ENCODE measurements at places on chromosomes 5 and 9.

GRCh38 chr9:112777914-112778313, 27.4 kb downstream of the SNX30 start:
- no peak for DNase-seq

- peak; percentile 6 for DNase-seq
Measured at GRCh38 chr9:3848445-3849114, 322.8 kb upstream of the RFX3 start.

DNA sequence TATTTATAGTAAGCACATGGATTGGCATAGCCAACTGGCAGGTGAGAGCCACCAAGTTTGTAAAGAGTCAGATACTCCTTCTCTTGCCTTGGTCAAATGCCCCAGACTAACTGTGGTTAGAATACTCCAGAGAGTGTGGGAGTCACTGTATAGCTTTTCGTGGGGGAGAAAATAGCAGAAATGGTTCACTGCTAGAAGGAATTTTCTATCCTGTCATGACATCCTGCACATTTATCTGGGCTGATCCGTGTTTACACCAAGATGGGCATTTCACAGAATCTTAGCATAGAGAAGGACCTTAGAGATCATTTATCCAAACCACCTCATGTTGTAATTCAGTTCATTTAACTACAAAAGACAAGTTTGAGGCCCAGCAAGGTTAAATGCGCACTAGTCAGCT, 460.8 kb downstream of the ENC1 start:
- no peak for DNase-seq

DNA sequence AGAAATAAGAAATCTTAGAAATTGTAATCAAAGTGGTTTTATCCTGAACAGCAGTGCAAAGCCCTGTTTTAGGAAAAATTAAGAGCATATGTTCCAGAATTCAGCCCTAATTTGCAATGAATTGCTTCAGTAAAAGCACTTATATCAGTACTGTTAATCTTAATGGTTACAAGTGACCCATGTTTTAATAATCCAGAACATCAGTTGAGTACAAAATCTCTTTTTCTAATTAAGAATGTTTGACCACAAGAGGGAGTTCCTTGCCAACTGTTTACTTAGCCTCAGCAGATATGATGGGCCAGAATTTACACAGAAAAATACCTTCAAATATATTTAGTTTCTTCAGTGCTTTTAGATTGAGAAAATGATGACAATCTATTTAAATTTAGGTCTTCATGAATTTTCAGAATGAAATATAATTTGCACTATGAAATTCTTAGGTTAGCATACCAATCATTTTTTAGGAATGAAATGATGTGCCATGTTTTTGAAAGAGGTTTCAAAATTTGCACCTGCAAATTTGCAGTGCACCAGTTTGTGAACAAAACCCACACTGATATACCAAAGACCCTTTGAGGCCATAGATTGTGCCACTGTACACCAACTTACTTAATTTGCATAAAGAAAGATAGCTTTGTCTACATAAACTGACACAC, 926.3 kb upstream of the ARRDC3 start:
- peak; percentile 22 for DNase-seq

- DNase-seq = no peak
Measured at GRCh38 chr9:19243366-19244033, 13.0 kb downstream of the DENND4C start.

DNA sequence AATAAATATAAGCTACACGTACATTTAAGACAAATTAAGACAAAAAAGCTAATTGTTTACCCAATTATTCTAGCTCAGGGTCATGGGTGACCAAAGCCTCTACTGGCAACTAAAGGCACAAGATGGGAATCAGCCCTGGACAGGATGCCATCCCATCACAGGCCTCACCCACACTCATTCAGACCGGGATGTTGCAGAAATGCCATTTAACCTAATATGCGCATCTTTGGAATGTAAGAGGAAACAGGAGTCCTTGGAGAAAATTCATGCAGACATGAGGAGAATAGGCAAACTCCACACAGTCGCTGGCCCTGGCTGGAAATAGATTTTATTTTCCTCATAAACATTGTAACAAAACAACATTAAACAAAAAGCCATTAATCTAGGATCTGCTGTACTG, 2003.8 kb upstream of the CDH9 start:
- DNase-seq = no peak

DNA sequence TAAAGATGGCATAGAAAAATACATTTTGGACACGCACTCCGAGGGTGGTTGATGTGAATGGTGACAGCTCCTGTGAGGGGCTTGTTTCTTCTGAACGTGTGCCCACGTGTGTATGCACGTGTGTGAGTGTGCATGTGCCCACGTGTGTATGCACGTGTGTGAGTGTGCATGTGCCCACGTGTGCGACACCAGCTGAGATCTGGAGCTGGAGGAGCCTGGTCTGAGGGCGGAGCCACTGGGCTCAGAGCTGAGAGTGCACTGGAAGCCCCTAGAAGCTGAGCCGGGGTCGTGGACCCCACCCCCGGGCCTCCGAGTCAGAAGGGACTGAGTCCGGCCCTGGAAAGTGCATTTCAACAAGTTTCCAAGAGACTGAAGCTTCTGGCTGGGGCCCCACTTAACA, 282.5 kb upstream of the IRX4 start:
- no peak for DNase-seq

- no peak for DNase-seq
Measured at GRCh38 chr9:97596906-97597305, 36.3 kb downstream of the TSTD2 start.

GRCh38 chr9:111037356-111037707, 938 bp downstream of the LPAR1 start:
- no peak for DNase-seq

- DNase-seq = no peak
Measured at GRCh38 chr5:11467588-11467987, 436.7 kb downstream of the CTNND2 start.

DNA sequence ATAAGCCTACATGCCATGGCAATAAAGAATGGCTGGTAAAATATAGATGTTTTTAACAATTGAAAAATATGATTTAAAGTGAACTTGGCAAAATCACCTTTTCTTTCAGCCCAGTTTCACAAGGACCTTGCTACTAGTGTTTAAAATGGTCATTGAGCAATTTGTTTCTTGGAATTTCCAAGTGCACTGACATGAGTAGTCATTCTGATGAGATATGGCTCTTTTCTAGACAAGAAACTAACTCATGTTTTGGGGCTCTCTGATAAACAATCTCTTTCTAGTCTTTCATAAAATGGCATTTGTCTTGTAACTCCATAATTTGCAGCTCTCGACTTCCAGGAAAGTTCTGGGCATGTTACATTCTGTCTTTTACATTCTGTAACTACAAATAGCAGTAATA, 176.8 kb downstream of the NR2F1-AS1 start:
- DNase-seq = no peak

DNA sequence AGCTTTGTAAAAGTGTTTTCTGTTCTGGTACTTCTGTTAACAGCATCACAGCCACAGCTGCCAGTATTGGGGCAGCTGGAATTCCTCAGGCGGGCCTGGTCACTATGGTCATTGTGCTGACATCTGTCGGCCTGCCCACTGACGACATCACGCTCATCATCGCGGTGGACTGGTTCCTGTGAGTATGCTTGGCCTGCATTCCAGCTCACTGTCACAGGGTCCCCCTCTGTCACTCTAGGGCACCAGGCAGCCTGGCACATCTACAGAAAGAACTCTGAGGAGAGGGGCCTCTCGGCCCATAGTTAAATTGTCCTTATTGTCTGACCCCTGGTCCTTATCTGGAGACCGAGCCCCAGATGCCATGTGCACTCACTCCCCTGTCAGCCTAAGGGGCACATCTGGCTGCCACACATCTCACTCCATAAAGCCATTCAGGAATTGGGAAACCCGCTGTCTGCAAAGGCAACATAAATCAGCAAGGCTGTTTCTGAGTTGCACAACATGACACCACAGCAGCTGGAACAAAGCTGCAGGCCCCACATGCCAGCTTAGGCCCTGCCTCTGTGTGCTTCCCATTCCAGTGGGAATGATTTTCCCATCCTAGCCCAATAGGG, 77.5 kb downstream of the SLC1A3 start:
- peak; percentile 82 for DNase-seq

DNA sequence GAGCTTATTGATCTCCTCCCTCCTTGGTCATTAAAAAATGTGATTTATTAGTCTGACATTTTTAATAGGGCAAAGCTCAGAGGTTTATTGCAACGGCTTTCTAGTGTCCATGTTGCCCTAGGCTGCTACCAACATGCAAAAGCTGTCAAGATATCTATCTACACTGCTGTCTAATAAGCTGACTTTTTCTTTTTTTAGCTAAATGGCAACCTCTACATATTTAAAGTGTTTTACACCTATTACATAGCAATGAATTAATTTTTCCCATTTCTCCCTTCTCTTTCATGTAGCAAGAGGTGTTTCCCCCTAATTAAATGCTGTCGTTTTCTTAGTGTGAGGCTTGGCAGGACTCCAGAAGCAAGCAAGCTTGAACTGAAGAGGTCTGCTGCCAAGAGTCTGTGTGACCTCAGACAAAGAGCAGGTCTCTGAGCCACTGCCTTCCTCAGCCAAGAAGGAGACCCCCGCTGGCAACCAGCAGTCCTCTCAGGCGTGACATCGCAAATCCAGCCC, 79.4 kb downstream of the GAS1 start:
- DNase-seq = no peak

GRCh38 chr5:168136340-168136739, 155.1 kb upstream of the WWC1 start:
- no peak for DNase-seq

- DNase-seq = no peak
Measured at GRCh38 chr5:157233515-157233914, 32.4 kb upstream of the CYFIP2 start.

DNA sequence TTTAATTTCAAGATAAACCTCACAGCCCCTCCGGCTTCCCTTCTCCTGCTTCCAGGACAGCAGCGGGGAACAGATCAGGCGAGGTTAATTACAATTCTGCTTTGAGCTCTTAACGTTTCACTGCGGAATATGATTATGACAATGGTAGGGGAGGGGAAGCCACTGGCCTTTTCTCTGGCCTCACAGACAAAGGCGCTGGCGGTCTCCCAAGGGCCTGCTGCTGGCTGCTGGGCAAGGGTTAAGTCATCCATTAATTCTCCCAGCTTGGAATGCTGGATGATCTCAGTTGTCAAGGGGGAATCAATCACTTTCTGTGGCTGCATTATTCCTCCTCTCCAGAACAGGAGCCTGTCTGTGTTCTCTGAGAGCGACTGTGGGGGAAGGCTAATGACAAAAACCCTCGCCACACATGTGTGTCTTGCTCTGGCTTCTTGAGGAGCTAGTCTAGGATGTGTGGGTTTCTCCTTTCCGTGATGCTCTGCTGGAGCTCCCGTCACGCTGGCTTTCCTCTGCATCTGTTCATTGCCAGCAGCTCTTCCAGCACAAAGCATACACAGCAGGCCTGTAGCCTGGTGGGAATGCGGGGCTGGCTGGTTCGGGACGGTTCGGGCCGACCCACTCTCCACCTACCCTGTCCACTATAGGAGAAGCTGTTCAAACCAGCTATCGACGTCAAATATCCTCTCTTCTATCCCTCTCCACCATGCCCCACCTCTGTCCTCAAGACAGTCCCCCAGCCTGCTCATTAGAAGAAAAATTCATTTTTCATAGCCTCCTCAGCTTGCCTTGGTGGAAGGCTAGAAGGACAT, 82.8 kb downstream of the DCP2 start:
- no peak for DNase-seq

DNA sequence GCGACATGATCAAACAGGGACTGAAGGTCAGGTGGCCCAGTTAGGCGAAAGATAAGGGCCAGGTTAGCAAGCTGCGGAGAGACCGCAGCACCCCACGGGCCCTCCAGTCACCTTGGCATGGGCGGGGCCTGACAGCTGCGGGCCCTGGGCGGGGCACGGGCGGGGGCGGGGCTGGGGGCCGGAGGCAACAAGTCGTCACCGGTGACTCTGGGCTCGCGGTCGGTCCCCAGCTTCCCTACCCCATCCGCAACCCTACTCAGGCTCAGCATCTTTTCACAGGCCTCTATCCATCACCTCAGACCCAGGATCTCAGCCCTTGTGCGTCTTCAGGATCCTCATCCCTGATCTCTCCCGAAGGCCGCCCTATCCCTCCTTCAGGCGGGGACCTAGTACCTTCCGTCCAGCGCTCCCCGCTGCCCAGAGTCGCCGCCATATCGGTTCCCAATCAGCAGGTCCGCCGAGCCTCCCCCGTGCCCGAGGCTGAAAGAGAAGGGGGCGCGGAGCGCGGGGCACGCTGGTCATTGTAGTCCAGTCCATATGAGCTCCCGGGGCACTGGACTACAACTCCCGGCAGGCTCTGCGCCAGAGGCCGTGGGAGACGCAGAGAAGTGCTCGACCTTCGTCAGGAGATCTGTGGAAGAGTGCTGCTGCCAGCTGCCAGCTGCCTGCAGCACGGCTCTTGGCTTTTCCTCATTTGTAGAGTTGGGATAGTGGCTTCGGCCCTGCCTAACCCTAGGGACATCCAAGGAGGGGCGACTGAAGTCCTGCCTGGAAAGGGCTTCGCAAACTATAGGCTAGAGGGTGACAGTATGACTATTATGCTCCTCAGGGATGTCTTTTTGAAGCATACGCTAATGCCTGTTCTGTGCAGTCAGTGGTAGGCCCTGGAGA, at the start of gene DNAJC18:
Gene DNAJC18, minus strand, starts transcription at position 513 of the 891 bp plus-strand sequence. Its CDS starts 80 bp downstream, at position 433.
- DNase-seq = peak; percentile 93

GRCh38 chr9:24846248-24846912, 300.7 kb upstream of the IZUMO3 start:
- no peak for DNase-seq

DNA sequence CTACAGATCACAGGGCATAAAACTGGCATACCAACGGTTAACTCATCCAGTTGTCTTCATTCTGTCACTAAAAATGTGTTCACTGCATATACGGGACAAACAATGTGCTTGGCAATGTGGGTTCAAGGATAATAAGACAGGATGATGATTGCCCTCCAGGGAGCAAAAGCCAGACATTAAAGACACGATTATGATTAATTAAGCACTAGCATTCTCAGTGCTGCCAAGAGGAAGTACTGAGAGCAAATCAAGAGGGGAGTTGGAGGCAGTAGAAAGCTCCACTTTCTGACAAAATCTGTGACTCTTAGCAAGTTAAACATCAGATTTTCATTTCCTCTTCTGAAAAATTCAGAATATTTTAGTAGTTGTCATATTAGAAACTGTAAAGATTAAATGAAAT, 9.0 kb upstream of the IFNA8 start:
- DNase-seq = no peak

DNA sequence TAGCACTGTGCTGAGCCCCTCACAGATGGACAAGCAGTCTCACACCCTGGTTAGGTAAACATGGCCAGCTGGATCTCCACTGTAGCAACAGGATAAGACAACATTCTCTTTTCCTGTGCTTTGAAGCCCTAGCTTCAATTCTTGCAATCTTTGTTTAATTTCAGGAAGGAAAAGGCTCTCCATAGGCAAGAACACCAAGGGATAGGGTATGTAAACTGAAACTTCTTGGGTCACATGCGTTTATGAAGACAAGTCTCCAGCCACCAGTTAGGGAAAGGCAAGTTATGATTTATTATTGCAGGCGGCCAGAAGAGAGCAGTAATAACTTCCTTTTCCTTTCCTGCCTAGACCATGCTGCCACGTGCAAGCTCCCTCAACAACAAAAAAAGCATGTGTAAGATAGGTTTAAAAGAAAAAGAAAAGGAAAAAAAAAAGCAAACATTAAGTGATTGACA, 50.1 kb upstream of the POU5F2 start:
- no peak for DNase-seq

GRCh38 chr5:151179489-151179840, 21.9 kb upstream of the ANXA6 start:
- no peak for DNase-seq
